ENCODE measurements at places on chromosomes 12 and 14.

DNA sequence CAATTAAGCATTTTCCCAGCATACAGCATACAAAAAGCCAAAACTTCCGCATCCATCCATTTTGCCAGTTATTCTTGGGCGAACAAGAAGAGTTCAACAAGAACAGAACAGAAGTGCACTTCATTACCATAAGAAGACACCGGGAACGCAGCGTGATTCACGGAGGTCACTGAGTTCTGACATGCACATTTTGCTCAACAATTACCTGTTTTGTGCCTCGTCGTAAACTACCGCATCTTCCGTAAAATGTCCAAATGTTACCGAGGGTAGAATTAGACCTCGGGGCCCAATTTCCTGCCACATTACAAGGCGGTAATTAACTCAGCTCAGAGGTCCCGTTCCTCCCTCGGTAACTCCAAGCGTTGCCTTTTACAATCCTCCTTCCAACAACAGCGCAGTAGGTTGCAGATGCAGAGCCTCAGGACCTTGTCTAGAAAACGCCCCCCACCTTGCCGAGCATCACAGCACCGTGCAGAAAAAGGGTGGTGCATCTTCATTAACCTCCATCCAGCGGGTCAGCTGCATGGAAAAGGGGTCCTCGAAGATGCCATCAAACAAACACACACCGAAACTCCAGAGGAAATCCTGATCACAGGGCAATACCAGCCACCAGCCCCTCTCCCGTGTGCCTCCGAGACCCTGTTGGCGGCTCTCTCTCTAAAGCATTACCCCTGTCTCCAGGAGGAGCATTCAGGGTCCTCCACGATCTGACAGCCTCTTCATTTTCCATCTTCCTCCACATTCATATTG is 125.2 kb downstream of the BCL11B start:
- no peak for DNase-seq

- DNase-seq = no peak
These were observed 95.1 kb downstream of the RPAP3 start for GRCh38 chr12:47610686-47611252.

DNA sequence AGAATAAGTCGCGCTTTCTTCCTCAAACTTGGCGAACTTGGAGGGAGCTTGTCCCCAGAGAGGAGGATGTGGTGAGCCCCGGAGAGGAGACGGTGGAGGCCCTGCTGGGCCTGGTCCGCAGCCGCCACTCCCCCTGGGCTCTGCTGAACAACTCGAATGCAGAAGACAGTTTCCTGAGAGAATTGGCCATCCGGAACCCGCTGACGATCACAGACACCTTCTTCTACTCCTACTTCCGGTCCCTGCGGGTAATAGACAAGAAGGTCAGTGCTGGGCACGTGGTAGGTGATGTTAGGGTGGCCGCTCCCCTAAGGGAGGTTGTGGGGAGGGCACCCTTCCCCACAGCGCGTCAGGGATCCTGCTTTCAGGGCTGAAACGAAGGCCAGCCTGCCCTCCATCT is 1.6 kb downstream of the LRRC43 start:
- no peak for DNase-seq

DNA sequence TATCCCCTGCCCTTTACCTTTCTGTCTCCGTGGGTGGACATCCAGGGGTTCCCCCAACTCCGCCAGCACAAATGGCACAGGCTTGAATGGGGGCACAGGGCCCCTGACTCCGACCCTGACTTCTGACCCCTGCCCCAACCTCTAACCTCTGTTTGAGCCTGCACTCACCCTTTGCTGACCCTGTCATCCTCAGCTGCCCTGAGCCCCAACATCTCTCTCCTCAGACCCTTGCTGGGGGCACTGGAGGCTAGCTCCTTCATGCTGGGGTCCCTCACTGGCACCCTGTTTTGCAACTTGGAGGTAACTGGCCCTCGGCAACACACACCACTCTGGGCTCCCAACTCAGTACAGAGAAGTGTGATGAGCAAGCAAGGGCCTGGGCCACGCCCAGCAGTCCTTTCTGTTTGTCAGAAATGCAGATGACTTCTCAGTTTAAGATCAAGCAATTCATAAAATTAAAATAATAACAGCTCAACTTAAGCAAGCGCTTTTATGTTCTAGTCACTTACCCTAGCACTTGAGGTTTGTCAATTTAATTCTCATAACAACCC is 2.1 kb downstream of the IFI27 start:
- no peak for DNase-seq

DNA sequence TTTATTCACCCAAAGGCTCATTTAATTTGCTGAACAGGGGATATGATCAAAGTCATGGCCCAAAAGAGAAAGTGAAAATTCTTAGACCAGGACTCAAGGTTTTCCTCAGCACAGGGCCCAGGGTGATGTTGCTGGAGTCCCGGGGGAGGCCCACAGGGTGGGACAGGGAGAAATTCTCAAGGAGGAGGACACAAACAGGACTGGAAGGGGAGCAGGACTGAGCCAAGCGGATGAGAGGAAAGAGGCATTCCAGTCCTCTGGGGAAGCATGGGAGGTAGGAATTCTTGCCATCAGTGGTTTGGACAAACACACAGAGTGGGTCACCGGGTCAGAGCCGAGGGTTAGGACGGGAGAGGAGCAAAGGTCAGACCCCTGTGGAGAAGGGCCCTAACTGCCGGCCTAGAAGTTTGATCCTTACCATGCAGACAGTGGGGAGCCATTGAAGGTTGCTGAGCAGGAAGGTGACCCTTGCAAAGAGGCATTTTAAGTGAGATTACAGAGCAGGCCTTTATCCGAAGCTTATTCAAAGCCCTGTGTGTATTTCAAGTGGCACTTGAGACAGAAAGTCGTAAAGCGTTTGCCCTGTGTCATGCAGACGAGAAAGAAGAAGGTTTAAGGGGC is 68.4 kb upstream of the PTGR2 start:
- DNase-seq = no peak

GRCh38 chr14:71658261-71658860 is 273.9 kb upstream of the RGS6 start:
- no peak for DNase-seq

DNA sequence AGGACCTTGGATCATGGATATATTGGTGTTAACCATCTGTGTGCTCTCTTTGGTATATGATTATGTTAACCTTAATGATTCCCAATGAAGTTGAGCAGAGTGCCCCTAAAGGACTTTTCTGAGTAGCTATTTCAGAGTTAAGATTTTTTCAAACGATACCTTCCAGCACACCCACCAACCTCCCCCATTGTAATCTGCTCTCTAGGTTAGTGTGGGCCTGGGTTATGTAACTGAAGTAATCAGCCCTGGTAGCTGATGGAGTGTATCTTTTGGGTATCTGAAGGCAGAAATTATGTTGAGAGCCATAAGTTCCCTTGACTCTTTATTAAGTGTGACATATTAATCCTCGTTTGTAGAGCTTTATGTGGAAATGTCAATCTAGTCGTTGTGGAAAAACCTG is 47.6 kb upstream of the RNU6-8 start:
- no peak for DNase-seq

- no peak for DNase-seq
These were observed 1.9 kb downstream of the BCL7A start for GRCh38 chr12:122023339-122024131.

DNA sequence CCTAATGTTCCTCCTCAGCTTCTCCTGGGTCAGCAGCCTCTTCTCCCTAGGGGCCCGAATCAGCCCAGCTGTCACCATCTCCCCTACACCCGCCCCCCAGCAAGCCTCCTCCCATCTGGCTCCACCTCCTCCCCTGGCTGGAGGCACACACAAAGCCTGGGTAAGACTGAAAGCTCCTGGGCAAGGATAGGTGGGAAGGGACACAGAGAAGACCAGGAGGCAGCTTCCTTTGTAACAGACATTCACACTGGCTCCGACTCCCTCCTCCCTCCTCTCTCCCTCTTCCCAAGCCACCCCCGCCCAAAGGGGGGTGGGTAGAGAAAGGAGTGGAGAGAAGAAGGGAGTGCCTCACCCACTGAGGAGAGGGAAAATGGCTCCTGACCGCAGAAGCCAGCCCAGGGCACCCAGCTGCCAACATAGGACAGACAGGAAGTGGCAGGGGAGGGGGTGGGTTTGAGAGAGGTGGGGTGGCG is 4.0 kb downstream of the CHD4 start:
- DNase-seq = no peak

GRCh38 chr12:112506513-112507166 is 87.9 kb downstream of the PTPN11 start:
- DNase-seq = no peak

GRCh38 chr12:94260017-94260416 is 111.6 kb downstream of the PLXNC1 start:
- DNase-seq = no peak

DNA sequence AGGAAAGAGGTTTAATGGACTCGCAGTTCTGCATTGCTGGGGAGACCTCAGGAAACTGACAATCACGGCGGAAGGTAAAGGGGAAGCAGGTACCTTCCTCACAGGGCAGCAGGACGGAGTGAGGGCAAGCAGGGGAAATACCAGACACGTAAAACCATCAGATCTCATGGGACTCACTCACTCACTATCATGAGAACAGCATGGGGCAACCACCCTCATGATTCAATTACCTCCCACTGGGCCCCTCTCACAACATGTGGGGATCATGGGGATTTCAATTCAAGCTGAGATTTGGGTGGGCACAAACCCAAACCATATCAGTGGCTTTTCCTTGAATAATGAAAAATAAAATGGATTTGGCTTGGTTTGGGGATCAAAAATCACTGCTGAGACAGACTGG is 380.5 kb downstream of the VRK1 start:
- no peak for DNase-seq

DNA sequence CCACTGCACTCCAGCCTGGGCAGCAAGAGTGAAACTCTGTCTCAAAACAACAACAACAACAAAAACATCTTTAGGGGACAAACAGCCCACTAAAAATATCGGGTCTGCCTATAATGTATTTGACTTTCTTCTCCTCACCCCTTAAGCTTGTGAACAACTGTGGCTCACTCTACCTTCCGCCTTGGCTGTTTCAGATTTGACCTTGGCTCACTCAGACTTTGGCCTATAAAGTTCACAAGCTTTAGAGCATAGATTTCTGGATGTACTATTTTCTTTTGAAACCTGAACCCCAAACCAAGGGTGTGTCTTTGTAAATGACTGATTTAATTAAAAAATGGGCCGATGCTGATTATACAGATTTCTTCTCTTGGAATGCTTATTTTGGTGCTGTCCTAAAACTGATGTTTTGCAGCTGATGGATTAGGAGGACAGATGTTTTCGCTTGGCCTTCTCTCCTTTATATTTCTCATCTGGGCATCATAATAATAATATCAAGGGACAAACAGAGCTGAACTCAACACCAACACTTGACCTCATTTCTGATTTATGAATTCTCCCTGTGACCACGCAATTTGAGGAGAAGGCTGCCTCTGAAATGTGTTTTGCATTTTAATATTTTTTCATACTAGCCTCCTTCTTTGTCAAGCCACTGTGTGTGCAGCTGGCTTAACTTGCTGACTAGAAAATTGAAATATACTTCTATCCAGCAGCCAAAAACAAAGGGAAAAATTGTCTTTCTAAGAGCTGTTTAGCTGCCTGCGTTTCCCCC is 40.2 kb upstream of the RASSF3 start:
- no peak for DNase-seq

GRCh38 chr14:74980398-74980730 is 22.4 kb upstream of the EIF2B2 start:
- no peak for DNase-seq

DNA sequence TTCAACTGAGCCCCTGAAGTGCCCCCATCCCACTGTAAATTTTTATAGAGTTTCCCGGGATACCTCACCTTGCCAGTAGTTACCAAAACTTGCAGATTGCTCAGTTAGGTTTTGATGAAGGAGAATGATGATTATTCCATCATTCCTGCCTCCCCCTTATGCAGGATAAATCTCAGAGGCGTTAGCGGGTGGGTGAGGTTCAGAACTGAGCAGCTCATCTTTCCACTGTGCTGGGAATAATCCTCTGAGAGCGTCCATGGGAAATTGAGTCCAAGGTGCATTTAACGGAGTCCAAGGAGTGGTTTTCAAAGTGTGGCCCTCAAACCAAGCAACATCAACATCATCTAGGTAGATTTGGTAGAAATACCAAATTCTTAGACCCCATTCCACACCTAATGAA is 18.7 kb downstream of the ACSM4 start:
- DNase-seq = no peak

GRCh38 chr12:91892081-91892855 is 253.4 kb downstream of the BTG1 start:
- no peak for DNase-seq

- no peak for DNase-seq
These were observed 29.9 kb downstream of the RCOR1 start for GRCh38 chr14:102622262-102622885.

DNA sequence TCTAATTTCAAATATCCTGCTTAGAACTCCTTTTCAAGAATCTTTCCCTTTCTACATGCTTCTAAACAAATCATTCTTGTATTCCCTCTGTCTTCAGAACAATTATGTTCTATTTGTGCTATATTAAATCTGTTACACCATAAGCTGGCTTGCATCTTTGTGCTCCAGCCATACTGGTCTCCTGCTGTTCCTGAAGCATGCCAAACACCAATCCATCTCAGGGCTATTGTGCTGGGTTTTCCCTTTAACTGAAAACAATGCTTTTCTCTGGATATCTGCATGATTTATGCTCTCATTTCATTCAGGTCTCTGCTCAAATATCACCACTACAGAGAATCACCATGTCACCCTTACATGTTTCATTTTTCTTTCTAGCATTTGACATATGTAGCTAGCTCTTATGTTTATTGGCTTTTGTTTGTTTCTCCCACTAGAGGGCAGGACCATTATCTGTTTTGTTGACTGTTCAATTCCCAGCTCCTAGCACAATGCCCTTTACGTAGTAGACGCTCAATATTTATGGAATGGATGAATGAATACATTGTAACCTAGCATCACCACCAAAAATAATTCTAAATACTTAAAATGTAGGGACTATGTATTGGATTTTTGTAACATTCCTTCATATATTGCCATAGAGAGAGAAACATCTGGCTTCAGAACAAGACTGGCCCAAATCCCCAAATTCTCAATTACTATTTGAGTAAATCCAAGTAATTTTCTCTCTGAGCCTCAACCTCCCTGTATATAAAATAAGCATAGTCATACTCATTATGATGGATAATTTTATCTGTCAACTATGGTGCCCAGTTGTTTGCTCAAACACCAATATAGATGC is 302.0 kb upstream of the SYT1 start:
- no peak for DNase-seq

GRCh38 chr12:89517720-89518119 is 6.9 kb downstream of the GALNT4 start:
- no peak for DNase-seq

GRCh38 chr12:13386323-13387039 is 190.0 kb downstream of the EMP1 start:
- no peak for DNase-seq

GRCh38 chr12:80299976-80300375 is 144.1 kb upstream of the PTPRQ start:
- DNase-seq = no peak

DNA sequence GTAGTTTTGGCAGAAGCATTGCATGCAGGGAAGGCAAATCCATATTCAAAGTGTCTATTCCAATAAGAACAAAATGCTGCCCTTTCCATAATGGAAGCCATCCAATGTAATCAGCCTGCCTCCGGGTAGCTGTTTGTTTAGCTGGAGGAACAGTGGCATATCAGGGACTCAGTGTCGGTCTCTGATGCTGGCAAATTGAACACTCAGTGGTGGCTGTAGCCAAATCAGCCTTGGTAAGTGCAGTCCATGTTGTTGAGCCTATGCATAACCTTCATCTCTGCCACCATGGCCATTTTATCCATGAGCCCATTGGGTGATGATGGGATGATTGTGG is 147.8 kb upstream of the MAX start:
- DNase-seq = no peak

GRCh38 chr12:113445544-113446171 is 23.5 kb downstream of the SDSL start:
- DNase-seq = no peak
